Activated CD4-positive, alpha-beta T cell treated with anti-CD3 and anti-CD28 coated beads, Interleukin-2, amount 50 U/mL, for 16 hours (primary cell): ENCODE measurements at places on chromosomes 13 and 19.

GRCh38 chr13:90732049-90732448, 615.4 kb upstream of the MIR17HG start:
- no peak for DNase-seq

- DNase-seq: peak; percentile 65
These were observed 2.1 kb upstream of the CIRBP start for GRCh38 chr19:1266916-1267476.

DNA sequence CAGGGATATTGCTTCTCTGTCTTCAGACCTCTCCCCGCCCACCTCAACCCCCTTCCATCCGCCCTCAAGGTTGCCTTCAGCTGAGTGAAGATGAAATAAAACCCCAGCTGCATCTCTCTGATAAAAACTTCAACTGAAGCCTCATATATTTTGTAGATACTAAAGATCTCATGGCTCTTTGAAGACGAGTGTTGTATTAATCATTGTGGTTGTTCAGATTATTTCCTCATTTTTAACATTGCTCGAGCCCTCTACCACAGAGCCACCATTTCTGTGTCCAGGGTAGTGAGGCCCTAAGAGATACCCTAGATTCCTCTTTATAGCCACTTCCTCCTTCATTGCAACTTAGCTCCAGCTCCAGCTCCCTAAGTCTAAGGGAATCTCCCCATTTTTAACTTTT, 312.8 kb upstream of the ZNF507 start:
- DNase-seq: no peak

DNA sequence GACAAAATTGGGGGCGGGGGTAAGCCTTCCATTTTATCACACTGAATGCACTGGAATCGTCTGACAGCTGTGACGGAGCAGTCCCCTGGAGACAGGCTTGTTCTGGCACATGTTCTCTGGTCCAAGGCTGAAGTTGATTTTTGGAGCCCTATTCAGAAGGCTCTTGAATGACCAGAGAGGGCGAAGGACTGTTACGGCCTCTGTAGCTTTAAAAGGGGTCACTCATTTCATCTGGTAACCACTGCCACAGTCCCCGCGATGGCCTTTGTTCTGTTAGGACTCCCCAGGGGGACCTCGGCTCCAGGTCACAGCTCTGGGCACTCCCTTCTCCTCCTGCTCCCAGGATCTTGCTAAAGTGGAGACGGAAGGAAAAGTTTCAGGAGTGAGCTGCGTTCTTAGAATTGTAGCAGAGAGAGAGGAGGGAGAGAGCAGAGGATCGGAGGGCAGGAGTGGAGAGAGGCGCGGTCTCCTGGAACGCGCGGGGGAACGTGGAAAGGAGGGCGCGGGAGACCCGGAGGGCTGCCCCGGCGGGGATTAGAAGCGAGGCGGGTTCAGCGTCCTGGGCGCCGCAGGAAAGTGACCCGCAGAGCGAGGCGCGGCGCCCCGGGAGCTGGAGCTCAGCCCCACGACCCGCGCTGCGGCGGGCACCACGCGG, 134.3 kb upstream of the MYO16 start:
- no peak for DNase-seq

DNA sequence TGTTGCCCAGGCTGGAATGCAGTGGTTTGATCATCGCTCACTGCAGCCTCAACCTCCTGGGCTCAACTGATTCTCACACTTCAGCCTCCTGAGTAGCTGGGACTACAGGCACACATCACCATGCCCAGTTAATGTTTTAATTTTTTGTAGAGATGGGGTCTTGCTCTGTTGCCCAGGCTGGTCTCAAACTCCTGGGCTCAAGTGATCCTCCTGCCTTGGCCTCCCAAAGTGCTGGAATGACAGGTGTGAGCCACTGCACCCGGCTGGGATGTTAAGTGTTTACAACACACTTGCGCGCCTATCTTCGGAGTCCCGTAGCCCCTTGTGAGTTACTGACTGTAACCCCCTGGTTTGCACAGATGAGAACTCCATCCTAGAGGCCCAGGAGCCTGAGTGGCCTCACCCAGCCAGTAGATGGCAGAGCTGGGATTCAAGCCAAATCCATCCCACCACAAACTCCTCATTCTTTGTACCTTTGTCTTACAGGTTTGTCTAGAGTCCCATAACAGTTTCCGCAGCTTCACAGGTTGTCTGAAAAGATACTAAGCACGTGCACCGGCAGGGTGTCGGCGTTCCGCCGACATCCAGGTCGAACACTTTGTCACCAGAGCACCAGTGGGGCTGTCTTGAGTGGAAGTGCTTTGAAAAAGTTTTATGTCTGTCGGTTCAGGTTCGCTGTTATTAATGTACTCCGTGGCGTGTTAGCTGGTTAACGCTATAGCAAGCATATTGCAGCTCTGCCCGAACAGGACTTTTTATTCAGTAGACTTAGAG, 14.7 kb downstream of the MAG start:
- DNase-seq: peak; percentile 5

GRCh38 chr13:63024458-63024857, 1608.8 kb upstream of the PCDH20 start:
- no peak for DNase-seq

- DNase-seq: no peak
These were observed 42.1 kb downstream of the PTPRS start for GRCh38 chr19:5298471-5298901.

DNA sequence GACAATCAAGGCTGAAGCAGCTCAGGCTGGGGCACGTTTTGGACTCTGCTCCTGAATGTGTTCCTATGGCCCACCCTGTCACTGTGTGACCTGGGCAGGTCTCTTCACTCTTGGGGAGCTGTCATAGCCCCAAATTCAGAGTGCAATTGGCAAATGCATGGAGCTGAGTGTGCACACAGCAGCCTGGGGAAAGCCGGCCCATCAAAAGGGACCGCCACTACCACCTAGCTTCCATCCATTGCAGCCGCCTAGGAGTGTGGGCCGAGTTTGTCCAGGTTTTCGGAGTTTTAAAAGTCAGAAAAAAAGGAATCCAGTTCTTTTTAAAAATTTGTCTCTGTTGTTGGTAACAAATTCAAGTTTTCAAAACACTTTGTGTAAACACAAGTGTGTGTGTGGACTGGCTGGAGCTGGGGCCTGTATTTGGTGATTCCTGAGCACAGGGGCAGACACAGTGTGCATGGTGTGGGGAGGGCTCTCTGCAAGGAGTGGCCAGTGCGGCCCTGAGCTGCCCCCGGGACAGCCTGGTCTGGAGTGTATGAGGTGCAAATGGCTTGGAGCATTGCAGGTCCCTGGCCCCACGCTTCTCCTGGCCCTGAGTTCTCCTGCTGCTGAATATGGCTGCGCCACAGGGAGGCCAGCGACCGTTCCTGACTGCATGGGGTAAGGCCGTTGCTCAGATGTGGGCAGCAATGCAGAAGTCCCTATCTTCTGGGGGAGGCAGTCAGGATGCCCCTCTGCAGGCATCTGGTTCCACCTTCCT, 13.2 kb upstream of the ZNF536 start:
- DNase-seq: no peak

DNA sequence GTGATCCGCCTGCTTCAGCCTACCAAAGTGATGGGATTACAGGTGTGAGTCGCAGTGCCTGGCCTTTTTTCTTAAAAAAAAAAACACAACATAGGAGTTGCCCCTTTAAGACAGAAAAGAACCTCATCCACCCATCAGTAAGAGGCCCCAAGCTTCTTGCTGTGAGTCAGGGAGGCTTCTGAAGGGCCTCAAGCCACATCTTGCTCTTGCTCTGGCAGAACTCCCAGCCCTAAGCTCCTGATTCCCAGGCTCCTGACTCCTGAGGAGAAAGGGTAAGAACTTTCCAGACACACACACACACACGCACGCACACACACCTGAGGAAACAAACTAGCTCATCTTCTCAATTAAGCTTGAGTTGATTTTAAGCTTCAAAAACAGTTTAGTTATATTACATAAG, 6.9 kb downstream of the ETFB start:
- no peak for DNase-seq

DNA sequence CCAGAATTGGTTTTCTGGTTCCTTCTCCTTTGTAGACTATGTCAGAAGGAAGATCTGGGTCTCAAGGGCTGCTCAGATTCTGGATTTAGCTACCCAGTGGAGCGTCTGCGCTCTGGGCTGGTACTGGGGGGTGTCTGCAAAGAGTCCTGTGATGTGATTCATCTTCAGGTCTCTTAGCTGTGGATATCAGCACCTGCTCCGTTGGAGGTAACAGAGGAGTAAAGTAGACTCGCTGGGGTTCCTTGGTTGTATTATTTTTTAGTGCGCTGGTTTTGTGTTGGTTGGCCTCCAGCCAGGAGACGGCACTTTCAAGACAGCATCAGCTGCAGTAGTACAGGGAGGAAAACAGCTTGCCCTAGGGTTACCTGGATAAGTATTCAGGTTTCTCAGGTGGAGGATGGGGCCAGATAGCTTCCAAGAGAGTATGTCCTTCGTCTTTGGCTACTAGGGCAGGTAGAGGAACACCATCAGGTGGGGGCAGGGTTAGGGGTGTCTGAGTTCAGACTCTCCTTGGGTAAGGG, 10.4 kb upstream of the KLK15 start:
- DNase-seq: no peak

- no peak for DNase-seq
These were observed 1.8 kb upstream of the SIGLEC12 start for GRCh38 chr19:51503286-51503817.

GRCh38 chr19:28318469-28319179, 894.3 kb downstream of the UQCRFS1 start:
- DNase-seq: no peak

GRCh38 chr19:17052439-17052838, 22.8 kb downstream of the HAUS8 start:
- DNase-seq: peak; percentile 18

DNA sequence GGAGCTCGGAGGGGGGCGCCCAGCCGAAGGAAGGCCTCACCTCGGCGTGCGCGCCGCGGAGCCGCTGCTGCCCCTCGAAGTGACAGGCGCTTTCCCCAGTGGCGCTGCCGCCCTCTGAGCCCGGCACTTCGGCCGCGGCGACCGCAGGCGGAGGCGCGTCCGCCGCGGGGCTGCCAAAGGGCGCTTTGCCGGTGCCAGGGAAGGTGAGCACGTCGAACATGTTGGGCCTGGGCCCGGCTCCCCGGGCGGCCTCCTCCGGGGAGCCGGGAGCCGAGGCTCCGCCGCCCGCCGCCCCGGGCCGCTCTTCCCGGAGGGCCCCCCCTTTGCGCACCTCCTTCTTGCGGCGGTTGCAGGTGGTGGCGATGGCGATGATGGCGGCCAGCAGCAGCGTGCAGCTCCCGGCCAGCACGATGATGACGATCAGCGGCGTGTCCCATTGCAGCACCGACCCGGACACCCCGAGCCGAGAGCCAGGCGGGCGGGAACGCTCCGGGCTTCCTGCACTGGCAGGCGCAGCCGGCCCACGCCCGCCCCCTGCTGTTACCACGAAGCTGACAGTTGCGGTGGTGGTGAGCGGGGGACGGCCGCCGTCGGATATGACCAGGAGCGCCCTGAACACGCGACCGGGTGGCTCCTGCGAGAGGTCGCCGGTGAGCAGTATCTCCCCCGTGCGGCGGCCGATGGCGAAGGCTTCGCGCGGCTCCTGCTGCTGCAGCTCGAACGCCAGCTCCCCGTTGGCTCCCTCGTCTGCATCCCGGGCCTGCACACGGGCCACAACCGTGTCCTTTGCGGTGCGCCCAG, 2.5 kb downstream of the PCDH8 start:
- DNase-seq: peak; percentile 54

DNA sequence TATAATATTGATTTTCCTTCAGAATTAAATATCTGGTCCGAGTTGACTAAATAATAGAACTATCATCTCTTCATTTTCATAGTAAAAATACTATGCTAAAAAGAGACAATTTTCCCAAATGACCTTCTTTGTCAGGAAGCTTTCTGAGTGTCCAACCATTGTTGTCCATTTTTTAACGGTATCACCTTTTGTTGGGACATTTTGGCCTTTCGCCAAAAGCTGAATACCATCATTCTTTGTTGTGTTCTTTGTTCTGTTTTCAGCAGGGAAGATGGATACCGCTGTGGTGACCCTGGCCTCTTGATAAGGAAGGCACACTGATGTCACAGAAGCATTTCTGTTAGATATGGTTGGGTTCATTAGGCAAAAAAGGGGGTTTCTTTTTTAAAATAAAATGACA, 654.4 kb upstream of the GPC6 start:
- no peak for DNase-seq

- DNase-seq: peak; percentile 73
These were observed 3.8 kb upstream of the ACTL9 start for GRCh38 chr19:8702350-8702749.

DNA sequence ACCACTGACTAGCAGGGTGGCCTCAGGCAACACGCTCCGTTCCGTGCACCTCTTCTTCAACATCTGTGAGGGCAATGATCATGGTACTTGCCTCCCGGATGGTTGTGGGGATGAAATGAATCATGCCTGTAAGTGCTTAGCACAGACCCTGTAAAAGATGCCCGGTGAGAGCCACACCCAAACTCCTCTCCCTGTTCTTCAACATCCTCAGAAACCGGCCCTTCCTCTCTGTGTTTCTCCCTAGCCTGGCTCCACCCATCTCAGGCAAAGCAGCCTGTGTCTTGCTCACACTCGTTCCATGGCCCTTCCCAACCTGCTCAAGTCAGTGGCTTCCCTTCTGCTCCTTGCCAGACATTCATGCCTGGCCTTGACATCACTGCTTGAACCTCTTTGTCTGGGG, 5.8 kb upstream of the DMKN start:
- no peak for DNase-seq

DNA sequence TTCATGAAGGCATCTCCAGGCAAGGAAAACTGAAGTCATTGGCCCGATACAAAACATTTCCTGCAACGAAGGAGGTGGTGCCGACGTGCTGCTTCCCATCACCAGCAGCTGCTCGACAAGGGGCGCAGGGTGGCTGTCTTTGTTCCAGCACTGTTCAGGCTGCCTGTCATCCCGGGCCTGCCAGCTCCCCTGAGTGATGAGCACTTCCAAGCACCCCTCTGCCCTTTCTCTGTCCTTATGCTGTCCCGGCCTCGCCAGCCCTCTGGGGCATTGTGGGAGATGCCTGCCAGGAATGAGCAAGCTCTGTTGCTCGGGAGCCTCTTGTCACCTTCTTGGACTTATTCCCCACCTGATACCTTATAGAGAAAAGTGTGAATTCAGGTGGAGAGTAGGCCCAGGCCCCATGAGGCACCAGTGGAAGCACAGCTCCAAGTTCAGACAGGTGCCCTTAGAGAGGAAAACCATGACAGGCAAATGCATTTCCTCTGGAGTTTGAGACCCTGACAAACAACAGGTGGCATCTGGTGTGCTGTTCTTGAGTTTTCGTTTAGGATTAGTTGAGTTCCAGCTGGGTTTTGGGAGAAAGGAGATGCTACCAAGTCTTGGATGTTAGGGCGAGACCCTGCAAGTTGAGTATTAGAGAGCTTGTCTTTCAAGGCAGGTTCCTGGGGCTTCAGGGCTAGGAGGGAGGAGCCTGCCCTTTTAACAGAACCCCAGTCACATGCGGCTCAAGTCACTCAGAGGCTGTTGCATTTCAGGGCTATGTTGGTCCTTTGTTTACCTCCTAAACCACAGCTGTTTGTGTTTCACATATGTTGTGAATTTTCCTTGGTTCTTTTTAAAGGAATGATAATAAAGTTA, 21.4 kb downstream of the BBC3 start:
- DNase-seq: no peak

GRCh38 chr13:73235385-73235784, 176.6 kb downstream of the KLF5 start:
- DNase-seq: no peak

GRCh38 chr19:10183926-10184325, 10.8 kb downstream of the DNMT1 start:
- DNase-seq: no peak

- no peak for DNase-seq
These were observed 159.3 kb downstream of the ITGBL1 start for GRCh38 chr13:101611491-101612475.
